WTC11 (cell line): ENCODE measurements at places on chromosomes 3 and 15. TPM values are rescaled to one million over a fixed set of nuclear protein-coding genes. Genes with fewer than 3 reads are reported as not detected.

DNA sequence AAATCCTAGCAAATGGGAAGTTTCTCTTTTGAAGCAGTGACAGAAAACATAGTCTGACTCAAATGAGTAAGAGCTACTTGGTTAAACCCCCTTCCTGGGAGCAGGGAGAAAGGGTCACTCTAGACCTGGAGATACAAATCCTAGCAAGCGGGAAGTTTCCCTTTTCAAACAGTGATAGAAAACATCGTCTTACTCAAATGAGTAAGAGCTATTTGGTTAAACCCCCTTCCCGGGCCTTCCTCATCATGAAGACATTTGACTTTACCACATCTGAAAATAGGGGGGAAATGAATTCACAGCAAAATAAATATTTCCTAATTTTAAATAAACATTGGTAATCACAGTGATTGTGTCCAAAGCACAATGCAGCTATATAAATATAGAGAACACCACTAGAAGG is 79.2 kb downstream of the FOXB1 start:
- peaks cover 12% of the 10 kb centered on the region for H3K4me1 ChIP-seq
- H3K36me3 ChIP-seq: no peaks in the 10 kb centered on the region
- no peak for DNase-seq
- H3K4me3 ChIP-seq: no peak overlapping the region
- H3K27me3 ChIP-seq: no peaks in the 10 kb centered on the region; the same call in 1 of the 2 replicates

DNA sequence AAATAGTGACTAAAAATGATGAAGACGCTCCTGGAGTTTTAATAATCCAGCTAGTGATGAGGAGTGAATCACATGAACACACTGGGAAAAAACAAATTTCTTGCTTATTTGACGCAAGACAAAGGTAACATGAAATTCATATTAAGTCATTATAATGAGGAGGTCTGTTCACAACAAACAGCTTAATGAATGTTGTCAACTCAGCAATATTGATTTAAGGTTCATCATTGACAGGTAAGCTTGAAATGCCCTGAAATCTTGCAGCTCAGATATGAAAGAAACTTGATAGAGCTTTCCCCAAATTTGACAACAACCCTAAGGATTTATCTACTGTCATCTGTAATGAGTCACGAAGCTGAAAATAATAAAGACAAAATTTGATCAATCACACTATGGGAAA is 108.1 kb upstream of the SELENOK start:
- no peaks in the 10 kb centered on the region for H3K27me3 ChIP-seq
- no peak overlapping the region for H3K27ac ChIP-seq
- H3K4me1 ChIP-seq: peaks cover 13% of the 10 kb centered on the region
- no peaks in the 10 kb centered on the region; the same call in 1 of the 2 replicates for H3K36me3 ChIP-seq

GRCh38 chr3:61199843-61200242 is 51.4 kb downstream of the FHIT start:
- no peak overlapping the region for H3K27ac ChIP-seq
- H3K4me1 ChIP-seq: peaks cover 8% of the 10 kb centered on the region
- no peak for DNase-seq
- H3K27me3 ChIP-seq: no peaks in the 10 kb centered on the region
- H3K36me3 ChIP-seq: peaks cover 4% of the 10 kb centered on the region

DNA sequence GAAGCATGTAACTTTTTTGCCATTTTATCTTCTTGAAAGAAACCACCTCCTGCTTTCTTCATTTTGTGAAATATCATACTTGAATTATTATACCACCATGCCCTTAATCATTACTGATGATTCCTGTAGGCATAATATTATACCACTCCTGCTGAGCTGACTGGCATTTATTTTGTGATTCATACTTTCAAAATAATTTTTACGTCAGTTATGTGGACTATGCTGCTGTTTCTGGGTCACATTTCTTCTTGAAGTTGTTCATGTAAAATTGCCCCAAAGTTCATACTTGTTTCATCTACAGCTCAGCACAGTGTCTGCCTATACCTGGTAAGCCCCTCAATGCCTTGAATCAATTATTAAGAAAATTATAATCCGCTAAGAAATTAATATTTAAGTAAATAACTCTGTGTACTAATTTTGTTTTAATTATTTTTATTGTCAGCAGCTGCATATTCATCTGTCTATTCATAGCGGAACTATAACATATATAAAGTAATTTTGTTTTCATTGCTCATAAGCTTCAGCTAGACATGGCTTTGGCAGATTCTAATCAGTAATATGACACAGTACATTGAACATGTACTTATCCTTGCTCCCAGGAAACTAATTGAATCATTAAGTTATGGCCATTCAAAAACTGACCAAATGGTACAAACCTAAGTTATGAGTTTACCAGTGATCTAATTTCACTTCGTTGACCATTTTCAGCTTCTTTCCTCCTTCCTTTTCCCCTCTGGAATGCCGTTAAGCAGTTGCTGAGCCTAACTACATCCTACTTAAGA is 160.0 kb downstream of the NAALADL2 start:
- no peaks in the 10 kb centered on the region for H3K27me3 ChIP-seq
- peaks cover 34% of the 10 kb centered on the region for H3K4me1 ChIP-seq
- no peaks in the 10 kb centered on the region for H3K36me3 ChIP-seq
- DNase-seq: no peak
- H3K27ac ChIP-seq: no peak overlapping the region
- H3K4me3 ChIP-seq: no peak overlapping the region

DNA sequence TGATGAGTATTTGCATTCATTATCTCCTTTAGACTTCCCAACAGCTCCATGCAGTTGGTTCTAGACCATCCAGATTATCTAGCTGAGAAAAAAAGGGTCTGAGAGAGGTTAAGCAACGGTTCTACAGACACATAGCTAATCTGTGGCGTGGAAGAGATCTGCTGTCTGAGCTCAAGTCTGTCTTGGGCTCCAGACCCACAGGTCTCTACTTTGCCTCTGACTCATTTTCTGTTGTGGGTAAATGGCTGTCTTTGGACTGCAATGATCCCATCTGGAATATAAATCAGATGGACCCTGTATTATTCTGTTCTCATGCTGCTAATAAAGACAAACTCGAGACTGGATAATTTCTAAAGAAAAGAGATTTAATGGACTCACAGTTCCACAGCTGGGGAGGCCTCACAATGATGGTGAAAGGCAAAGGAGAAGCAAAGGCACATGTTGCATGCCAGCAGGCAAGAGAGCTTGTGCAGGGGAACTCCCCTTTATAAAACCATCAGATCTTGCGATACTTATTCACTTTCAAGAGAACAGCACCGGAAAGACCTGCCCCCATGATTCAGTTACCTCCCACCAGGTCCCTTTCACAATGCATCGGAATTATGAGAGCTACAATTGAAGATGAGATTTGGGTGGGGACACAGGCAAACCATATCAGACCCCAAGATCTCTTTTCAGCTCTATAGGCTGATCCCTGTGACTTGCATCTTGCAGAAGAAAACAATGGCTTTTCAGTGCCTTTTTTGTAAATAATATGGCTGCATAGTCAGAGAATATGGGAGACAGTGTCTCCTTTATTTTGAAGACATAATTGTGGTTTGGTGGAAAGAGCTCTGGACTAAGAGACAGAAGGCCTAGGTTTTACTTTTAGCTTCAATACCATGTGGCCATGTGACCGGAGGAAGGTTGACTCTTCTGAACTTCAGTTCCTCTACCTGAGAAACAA is 24.7 kb downstream of the CEMIP start:
- no peak for DNase-seq
- H3K4me3 ChIP-seq: no peak overlapping the region
- peaks cover 15% of the 10 kb centered on the region for H3K4me1 ChIP-seq

DNA sequence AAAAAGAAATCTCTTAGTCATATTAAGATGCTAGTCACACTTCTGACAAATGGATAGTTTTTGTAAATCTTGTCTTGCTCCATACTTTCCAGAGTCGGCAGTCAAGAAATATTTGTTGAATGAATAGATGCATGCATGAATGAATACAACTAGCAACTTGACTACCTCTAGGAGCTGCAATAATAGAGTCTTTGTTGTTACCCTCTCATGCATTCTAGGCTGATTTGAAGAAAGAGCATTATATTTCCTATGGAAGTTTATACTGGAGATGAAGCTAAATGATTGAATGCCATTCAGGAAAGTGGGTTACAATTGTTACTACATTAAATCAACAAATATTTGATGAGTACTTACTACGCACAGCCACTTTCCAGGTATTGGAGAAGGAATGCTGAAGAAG is 18.1 kb upstream of the TRAT1 start:
- no peak for DNase-seq
- no peaks in the 10 kb centered on the region for H3K27me3 ChIP-seq
- H3K4me3 ChIP-seq: no peak overlapping the region
- H3K36me3 ChIP-seq: no peaks in the 10 kb centered on the region
- H3K4me1 ChIP-seq: no peaks in the 10 kb centered on the region
- H3K27ac ChIP-seq: no peak overlapping the region

- no peak for DNase-seq
- no peaks in the 10 kb centered on the region; the same call in 1 of the 2 replicates for H3K27me3 ChIP-seq
- H3K36me3 ChIP-seq: peaks cover 28% of the 10 kb centered on the region
- H3K4me3 ChIP-seq: no peak overlapping the region
Observed at GRCh38 chr3:177754508-177754921, 557.2 kb upstream of the TBL1XR1 start.

DNA sequence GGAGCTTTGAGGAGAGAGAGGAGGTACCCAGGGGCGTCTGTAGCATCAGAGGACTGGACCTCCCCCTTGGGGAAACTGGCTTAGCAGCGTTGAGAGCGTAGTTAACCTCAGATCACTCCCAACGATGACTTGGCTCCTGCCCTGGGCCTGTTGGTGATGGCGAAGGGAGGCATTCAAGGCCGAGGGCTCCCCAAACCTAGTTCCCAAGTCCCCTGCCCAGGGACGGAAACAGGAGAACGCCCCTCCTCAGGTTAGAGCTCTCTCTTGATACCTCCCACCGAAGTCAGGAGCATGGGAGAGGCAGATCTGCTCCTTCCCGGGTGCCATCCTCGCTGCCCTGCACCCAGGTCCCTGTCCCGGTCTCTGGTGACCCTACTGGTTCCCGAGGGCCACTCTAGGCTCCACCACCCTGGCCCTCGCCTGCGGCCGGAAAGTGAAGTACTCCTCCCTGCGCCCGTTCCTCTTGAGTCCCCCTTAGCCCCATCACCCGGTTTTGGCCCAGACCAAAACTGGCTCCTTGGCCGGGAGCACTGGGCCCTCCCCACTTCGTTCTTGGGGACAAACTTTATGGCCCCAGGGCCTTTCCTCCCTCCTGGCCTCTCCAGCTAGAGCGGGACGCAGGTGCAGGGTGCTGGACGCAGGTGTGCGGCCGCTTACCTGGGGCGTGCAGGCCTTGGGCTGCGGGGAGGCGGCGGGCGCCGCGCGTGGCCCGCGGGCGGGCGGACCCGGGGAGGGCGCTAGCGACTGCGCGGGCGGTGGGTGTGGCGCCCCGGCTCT is 2.6 kb upstream of the SKOR1 start:
- no peak overlapping the region for H3K27ac ChIP-seq
- no peak for DNase-seq
- H3K4me1 ChIP-seq: peaks cover 53% of the 10 kb centered on the region

GRCh38 chr3:126951561-126951960 is 31.4 kb upstream of the PLXNA1 start:
- no peak overlapping the region for H3K27ac ChIP-seq
- H3K27me3 ChIP-seq: no peaks in the 10 kb centered on the region
- H3K4me1 ChIP-seq: no peaks in the 10 kb centered on the region
- H3K36me3 ChIP-seq: no peaks in the 10 kb centered on the region
- peak; percentile 1 for DNase-seq
- H3K4me3 ChIP-seq: no peak overlapping the region

- DNase-seq: no peak
- H3K27ac ChIP-seq: no peak overlapping the region
- H3K4me3 ChIP-seq: no peak overlapping the region
- H3K27me3 ChIP-seq: no peaks in the 10 kb centered on the region; the same call in 1 of the 2 replicates
Observed at GRCh38 chr15:66682865-66683264, 19.2 kb upstream of the SMAD6 start.

- peaks cover under 1% of the 10 kb centered on the region; the same call in 1 of the 2 replicates for H3K27me3 ChIP-seq
- 0 out of 2 replicates have a peak, but pooled peaks cover 3% of the 10 kb centered on the region for H3K4me1 ChIP-seq
- peak; percentile 78 for DNase-seq
- H3K4me3 ChIP-seq: no peak overlapping the region
- 0 out of 2 replicates have a peak, but pooled peaks cover 2% of the 10 kb centered on the region for H3K36me3 ChIP-seq
Observed at GRCh38 chr15:66233487-66234415, 19.8 kb downstream of the MEGF11 start.

DNA sequence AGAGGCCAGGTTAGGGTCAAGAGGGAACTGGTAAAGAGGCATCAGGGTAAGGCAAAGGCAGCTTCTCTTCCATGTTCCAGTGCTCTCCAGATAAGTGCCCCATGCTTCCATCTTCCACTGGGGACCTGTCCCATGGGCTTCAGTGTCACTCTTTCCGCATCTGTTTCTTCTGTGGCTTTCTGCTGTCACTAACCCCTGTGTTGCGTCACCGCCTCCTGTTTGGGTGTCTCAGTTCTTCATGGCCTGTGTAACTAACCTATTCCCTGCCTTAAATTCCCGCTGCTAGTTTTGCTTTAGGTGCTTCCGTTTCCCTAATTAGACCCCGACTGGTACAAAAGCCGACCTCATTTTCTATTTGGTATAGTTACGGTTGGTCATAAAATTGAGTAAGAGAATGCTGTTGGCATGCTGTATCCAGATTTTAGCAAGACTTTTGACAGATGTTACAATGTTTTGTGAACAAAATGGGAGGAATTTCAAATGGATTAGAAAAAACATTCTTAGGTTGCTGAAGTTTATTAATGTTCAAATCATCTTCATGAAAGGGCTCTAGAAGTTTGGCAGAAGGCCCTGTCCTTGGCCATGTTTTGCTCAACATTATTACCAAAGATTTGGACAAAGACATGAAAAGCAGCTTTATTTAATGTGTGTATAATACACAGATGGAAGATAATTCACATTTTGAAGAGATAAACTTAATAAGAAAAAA is 245.3 kb downstream of the BBX start:
- H3K36me3 ChIP-seq: peaks cover 17% of the 10 kb centered on the region
- H3K27me3 ChIP-seq: no peaks in the 10 kb centered on the region
- H3K4me1 ChIP-seq: no peaks in the 10 kb centered on the region
- no peak for DNase-seq

GRCh38 chr15:48888836-48889235 is 10.9 kb downstream of the EID1 start:
- no peak overlapping the region for H3K4me3 ChIP-seq
- no peaks in the 10 kb centered on the region for H3K36me3 ChIP-seq
- no peak for DNase-seq

DNA sequence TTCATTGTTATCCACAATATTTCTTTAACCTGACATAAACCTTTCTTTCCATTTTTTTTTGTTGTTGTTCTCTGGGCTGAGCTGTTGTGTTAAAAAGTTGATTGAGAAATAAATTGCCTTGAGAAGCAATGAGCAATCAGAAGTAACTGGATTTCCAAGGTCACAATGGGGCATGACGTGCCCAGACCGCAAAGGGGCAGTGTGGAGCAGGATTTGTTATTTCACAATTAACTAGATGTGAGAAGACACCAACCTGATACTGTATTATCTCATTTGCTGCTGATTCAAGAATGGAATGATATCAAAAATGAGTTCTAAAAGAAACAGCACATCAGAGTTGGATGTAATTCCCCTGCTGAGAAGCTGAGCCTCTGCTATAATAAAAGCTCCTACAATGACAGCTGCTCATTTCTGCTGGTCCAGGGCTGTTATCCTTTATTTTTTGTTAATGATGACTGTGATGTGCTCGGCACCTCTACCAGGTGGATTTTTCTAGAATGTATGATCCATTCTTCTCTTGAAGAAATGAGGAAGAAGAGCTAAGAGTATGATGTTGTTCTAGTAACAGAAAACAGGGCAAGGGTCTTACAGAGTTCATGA is 28.1 kb downstream of the CPNE4 start:
- H3K27me3 ChIP-seq: no peaks in the 10 kb centered on the region
- H3K4me1 ChIP-seq: peaks cover 35% of the 10 kb centered on the region
- H3K4me3 ChIP-seq: no peak overlapping the region

- no peaks in the 10 kb centered on the region for H3K27me3 ChIP-seq
- DNase-seq: peak; percentile 25
- peak overlapping the region; percentile 97 for H3K27ac ChIP-seq
Observed at GRCh38 chr3:149813367-149814281, 609 bp downstream of the RNF13 start.

DPPA2 gene
- total RNA-seq: 14.9 to 15.8 TPM (median 15.0 TPM) in 3 replicates

FAM81A gene
- total RNA-seq: 2.0 to 2.4 TPM (median 2.1 TPM) in 3 replicates

C2CD4A gene
- total RNA-seq: 0.32 to 0.42 TPM (median 0.41 TPM) in 3 replicates

DLL4 gene
- 0.94 to 1.6 TPM (median 1.1 TPM) in 3 replicates for total RNA-seq
